ENCODE measurements at places on chromosomes 16 and 17. TPM values are rescaled to one million over a fixed set of nuclear protein-coding genes. Genes with fewer than 3 reads are reported as not detected.

GRCh38 chr16:3952737-3953131 lies 72.2 kb upstream of the CREBBP start:
- no peak for DNase-seq

DNA sequence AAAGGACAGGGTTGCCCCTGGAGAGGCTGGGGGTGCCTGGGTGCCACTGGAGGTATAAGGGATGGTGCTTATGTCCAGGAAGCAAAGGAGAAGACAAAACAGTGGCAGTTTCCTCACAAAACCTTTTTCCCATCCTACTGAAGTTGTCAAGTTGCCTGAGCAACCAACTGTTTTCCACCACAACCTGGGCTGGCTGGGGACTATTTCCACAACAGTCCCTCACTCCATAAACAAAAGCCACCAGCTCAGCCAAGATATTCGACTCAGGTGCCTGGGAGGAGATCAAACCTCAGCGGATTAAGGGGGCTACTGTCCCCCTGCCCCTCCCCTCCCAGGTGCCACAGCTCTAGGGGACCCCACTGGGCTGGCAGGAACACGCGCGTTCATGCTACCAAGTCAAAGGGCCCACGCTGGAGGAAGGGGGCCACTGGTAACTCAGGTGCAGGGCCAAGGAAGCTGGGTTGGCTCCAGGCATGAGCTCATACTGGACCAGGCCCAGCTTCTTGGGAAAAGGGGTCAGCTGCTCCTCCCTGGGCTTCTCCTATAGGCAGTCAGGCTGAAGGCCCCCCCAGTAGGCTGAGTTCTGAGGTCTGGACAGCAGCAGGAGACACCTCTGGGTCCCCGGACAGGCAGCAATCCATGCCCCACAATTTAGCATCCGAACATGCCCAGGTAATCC lies 45.7 kb upstream of the MRPS23 start:
- DNase-seq, result no peak

AANAT gene
- not detected for total RNA-seq

DNA sequence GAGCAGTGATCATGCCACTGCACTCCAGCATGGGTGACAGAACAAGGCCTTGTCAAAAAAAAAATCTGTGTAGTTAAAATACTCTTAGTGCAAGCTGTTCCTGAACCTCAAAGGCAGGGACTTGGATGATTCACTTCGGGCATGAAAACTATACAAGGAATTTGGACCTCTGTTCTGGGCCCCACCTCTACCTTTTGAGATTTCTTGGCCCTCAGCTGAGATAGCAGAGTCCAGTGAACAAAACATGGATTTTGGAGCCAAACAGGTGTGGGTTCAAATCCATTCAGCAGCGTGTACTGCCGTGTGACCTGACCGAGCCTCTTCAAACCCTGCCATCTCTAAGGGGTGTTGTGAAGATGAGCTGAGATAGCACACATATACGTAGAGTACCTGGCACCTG lies 6.8 kb downstream of the SLC13A2 start:
- no peak for DNase-seq

ATP1B2 gene
- 0.36 TPM for total RNA-seq

ESRP2 gene
- total RNA-seq, result 0.36 TPM

DNA sequence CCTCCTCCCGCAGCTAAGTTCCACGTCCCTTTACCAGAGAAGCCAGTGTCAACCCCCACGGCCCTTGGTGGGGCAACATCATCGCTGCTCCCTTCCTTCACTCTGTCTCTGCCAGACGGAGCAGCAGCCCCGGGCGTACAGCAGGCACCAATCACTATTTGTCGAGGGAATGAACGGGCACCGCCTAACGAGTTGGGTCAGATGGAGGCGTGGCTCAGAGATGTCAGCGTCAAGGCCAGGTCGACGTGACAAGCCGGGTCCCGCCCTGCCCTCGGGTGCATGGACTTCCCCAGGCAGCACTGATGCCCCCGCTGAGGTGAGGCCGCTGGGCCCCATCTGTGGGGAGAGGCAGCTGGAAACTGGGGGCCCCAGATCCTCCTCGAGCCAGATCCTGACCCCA lies 50.0 kb downstream of the CBFA2T3 start:
- DNase-seq, result no peak

NUPR1 gene
- total RNA-seq, result 0.05 TPM

CYGB gene
- 0.52 TPM for total RNA-seq

DNA sequence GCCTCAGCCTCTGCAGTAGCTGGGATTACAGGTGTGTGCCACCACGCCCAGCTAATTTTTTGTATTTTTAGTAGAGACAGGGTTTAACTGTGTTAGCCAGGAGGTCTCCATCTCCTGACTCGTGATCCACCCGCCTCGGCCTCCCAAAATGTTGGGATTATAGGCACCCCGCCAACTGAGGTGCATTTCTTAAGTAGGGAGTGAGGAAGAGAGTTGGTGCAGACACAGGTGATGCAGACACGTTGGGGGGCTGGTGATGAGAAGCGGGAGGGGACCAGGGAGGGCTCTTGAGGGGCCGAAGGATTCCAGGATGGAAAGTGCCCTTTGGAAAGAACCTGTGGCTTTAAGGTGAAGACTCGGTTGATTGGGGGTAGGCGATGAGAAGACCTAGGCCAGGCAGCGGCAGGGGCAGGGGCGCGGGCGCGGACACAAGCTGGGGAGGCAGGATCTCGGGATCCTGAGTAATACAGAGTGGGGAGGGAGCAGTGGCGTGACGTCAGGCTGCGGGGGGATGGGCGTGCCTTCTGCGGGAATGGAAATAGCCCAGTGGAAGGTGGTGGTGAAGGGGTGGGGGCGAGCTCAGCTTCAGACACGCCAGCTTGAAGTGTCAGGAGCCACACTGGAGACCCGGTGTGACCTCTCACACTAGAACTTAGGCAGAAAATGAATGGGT lies 2.5 kb upstream of the ATP6V0C start:
- DNase-seq, result no peak

DNA sequence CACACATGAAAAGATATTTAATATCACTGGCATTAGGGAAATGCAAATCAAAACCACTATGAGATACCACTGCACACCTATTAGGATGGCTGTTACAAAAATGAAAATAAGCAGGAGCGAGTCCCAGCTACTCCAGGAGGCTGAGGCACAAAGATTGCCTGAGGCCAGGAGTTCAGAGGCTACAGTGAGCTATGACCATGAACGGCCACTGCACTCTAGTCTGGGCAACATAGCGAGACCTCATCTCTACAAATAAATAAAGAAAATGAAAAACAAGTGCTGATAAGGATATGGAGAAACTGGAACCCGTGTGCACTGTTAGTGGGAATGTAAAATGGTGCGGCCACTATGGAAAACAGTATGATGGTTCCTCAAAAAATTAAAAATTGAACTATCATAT lies 23.6 kb downstream of the KIFC3 start:
- DNase-seq, result no peak

NLRC3 gene
- 99.9 TPM for total RNA-seq

CD300LB gene
- total RNA-seq, result not detected

DNA sequence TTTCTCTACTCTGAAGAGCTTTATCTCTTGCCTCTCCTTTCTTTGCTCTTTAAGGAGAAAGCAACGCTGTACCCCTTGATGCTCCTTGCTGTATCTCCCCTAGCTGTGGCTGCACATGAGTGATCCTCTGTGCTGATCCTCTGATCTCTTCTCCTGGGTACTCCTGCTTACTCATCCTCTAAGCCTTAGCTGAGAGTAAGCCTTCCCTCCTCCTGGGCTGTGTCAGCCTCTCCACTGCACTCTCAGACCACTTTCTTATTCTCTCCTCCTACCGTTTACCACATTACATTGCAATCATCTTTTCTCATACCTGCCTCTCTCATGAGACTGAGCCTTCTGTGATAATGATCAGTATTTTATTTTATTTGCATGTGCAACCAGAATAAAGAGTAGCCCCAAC lies 25.1 kb downstream of the SOX9 start:
- DNase-seq, result no peak

STARD3 gene
- total RNA-seq, result 154 TPM

DNA sequence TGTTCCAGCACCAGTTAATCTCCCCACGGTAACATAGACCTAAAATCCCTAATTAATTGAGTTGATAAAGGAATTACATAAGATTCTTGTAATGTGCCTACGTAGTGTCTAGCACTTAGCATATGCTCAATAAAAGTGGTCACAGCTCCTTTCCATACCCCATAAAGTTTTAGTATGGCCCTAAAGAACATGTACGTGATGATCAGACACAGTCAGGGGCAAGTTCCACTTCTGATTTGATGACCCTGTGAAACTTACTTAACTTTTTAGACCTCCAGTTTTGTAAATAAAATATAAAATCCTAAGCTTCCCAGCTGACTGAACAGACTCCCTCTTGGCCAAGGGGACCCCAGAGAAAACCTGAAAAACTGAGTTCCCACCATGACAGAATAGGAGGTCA lies 391.3 kb upstream of the ERCC4 start:
- DNase-seq, result no peak

KCNJ18 gene
- not detected for total RNA-seq

DNA sequence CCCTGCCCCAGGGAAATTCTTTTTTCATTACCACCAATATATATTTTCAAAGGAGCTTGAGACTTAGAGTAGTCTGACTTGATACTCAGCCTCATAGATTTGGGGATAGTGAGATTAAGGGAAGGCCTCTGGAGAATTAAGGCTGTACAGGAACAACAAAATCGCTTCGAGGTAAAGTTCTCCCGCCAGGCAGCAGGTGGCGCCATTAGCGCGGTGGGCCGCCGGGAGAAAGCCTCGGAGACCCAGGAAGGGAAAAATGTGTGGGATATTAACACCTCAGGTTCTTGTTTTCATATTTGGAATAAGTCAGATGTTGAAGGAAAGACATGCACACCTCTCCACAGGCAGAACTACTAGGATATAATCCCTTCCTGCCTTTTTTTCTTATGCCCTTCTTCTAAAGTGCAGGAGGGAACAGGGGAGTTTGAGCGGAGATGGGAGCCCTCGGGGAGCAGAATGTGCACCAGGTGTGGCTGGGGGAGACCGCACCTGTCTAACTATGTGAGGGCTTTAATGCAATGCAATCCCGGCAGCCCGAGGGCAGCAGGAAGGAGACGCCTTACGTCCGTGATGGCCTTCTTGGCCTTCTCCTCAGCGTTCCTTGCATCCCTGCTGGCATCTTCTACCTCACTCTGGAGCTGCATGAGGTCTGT lies 25.9 kb downstream of the MYH3 start:
- DNase-seq, result no peak

GRCh38 chr17:64617125-64617780 lies 44.9 kb downstream of the SMURF2 start:
- DNase-seq, result no peak

DNA sequence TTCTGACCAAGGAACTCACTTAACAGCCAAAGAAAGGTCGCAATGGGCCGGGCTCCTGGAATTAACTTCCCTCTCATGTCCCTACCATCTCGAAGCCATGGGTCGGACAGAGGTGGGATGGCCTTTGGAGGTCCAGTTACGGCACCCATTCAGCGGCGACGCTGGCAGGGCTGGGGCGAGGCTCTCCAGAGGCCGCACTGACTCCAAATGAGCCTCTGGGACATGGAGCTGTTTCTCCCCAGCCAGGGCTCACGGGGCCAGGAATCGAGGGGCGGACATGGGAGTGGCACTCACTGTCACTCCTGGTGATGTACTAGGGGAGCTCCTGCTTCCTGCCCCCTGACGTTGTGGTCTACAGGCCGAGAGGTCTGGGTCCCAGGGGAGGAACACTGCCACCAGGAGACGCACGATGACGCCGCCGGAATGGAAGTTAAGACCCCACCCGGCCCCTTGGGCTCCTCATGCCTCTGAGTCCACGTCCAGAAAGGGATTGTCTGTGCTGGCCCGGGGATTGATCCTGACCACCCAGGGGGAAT lies 60.7 kb upstream of the METRNL start:
- DNase-seq, result no peak

DNA sequence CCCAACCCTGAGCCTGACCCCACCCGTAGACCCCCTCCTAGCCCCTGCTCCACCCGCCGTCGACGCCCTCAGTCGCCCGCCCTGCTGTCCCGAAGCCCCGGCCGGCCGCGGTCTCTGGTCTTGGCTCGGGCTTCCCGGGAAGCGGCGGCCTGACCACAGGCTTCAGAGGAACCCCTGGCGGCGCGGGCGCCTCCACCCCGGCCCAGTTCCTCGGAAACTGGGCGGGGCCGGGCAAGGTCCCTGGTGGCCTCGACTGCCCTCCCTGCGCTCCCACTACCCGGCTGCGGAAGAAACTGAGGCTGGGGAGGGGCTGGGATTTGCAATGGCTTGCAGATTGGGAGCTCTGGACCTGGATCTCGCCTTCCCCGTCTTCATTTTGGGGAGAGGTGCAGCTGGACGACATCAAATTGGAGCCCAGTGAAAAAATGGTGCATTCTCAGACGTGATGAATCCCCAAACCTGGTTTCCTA lies 692 bp upstream of the SOCS1 start:
- no peak for DNase-seq

- no peak for DNase-seq
These were observed 21.9 kb downstream of the WIPI1 start for GRCh38 chr17:68435361-68435760.

- no peak for DNase-seq
These were observed 8.3 kb downstream of the GINS2 start for GRCh38 chr16:85680352-85680944.

DNA sequence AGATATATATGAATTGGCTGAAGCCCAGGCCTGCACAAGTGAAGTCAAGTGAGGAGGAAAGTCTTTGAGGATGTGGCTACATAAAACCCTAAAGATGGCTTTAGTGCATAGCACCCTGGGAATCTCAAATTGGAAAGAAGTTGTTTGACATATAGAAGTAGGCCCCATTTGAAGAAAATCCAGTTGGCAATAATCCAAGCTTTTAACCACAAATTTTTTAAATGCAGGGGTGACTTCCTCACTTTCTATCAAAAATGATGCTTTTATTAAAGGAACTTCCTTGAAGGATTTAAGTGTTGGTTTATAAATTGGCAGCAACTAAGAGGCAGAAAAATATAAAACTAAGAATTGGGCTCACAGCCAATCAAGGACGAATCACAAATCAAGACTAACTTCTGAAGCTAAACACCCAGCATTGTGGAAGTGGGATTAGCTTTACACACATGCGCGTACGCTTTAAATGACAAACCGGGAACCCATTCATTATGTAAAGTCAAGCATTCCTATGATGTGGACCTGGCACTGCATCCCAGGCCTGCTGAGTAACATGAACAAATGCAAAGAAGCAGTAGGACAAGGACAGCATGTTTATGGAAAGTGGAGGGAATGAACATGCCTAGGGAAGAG lies 63.3 kb downstream of the NOG start:
- no peak for DNase-seq

TMEM235 gene
- total RNA-seq, result not detected

ZNF385C gene
- 0.36 TPM for total RNA-seq

All from naive thymus-derived CD8-positive, alpha-beta T cell (primary cell).